ENCODE measurements at places on chromosomes 6 and 20.

DNA sequence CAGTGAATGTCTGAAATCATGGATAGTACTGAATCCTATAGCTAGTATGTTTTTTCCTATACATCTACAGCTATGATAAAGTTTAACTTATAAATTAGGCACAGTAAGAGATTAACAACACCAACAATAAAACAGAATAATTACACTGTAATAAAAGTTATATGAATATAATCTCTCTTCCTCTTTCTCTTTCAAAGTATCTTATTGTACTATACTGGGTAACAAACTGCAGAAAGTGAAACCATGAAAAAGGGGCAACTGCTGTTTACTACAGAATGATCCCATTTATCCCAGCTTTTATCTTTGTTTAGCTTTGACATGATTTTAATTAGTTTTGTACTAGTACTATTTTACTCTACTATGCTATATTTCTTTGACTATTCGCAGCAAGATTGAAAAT, 25.8 kb downstream of the ESF1 start:
- no peak for DNase-seq

DNA sequence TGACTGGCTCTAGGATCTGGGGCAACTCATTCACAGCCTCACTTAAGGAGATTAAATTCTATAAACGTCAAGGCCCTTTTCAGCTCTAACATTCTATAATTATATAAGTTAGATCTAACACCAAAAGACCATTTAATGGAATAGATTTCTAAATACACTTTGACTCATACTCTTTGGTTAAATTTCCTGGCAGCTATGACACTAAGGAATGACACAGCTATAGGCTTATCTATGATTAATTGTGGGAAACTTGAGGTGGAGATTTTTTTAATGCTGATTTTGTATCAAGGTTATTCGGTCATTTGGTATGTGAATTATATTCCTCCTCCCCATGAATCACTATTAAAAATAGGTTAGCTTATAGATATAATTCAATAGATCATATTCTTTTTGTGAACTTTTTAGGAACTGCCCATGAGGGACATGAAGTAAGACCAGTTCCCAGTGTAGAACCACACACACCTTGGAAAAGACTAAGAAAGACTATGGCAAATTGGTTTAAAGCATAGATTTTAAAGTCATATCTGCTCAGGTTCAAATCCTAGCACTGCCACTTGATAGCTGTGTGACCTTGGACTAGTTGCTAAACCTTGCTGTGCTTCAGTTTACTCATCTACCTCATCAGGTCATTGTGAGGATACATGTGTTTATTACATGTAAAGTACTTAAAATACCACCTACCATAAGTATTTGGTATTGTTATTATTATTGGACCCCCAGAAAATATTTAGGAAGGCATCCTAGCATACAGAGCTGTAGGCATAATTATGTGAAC, 116.0 kb downstream of the CRYBG1 start:
- no peak for DNase-seq

DNA sequence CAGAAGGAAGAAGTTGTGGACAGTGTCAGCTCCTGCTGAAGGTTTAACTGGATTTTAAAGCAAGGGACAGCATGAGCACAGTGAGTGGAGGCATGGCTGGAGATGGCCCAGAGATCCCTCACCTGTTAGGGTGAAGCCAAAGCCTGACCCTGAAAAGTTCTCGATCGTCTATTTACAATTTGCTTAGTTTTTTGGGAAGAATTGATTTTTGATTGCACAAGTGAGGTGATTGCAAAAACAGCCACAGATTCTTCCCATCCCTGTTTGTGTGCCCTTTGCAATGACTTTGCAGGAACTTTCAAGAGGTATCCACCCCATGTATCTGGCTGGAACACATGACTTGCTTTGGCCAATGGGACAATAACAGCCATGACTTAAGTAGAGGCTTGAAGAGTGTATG, 170.1 kb downstream of the TFAP2C start:
- no peak for DNase-seq

- no peak for DNase-seq
Measured at GRCh38 chr6:12288914-12289313, 1.2 kb upstream of the EDN1 start.

DNA sequence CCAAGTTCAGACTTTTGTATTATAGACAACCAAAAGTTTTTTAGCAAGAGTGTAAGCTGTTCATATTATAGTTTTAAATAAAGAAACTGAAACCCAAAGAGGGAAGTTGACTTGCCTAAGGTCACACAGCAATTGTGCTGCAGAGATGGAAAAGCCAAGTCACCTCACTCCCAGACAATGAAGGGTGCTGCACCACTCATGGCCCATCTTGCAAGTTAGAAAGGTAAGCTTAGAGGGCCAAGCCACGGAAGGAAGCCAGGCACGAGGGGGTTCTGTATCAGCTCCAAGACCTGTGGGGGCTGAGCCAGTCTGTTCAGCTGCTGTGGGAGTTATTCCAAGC, 860 bp downstream of the DEFB124 start:
- DNase-seq: no peak

Data from NCI-H2081 (cell line).